Activated CD8-positive, alpha-beta T cell treated with anti-CD3 and anti-CD28 coated beads, Interleukin-2, amount 10 ng/mL, durations not matched to agents 7 days and 5 days (primary cell): ENCODE measurements at places on chromosomes 7 and 10. TPM values are rescaled to one million over a fixed set of nuclear protein-coding genes. Genes with fewer than 3 reads are reported as not detected.

Gene LIPK
- not detected for total RNA-seq

Gene WIPF3
- total RNA-seq = not detected

Gene ACTL6B
- not detected for total RNA-seq

Gene GPRIN2
- total RNA-seq = not detected

Gene GIMAP2
- total RNA-seq = 79.0 TPM

Gene GIMAP5
- 63.3 TPM for total RNA-seq

Gene CADPS2
- total RNA-seq = not detected

Gene LAMB4
- not detected for total RNA-seq

Gene ELFN1
- total RNA-seq = not detected

GRCh38 chr7:67343114-67343513 lies 346.5 kb downstream of the TYW1 start:
- DNase-seq = no peak

GRCh38 chr10:6796231-6796630 lies 216.2 kb upstream of the PRKCQ start:
- DNase-seq = no peak

DNA sequence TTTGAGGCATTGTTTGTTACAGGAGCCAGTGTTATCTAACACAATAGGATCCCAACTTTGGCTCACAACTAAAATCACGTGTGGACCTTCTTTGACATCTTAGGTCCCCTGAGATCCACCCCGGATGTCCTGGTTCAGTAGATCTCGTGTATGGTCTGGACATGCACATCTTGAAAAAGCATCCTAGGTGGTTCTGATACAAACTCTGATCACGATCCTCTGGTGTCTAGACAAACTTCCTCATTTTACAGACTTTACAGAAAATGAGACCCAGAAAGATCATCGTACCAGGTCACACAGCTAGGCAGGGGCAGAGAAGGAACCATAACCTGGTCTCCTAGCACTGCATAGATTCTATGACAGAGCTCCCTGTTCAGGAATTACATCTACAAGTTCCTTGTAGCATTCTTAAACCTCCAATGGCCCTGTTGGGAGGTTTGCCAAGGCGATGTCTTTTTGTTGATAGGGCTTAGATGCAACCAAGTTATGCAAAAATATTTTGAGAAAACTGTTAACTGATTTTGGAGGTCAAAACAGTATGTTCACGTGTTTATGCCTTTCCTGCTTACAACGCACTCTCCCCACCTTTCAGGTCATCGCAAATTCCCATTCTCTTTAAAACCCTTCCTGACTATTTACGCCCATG lies 30.8 kb upstream of the CHST15 start:
- no peak for DNase-seq

DNA sequence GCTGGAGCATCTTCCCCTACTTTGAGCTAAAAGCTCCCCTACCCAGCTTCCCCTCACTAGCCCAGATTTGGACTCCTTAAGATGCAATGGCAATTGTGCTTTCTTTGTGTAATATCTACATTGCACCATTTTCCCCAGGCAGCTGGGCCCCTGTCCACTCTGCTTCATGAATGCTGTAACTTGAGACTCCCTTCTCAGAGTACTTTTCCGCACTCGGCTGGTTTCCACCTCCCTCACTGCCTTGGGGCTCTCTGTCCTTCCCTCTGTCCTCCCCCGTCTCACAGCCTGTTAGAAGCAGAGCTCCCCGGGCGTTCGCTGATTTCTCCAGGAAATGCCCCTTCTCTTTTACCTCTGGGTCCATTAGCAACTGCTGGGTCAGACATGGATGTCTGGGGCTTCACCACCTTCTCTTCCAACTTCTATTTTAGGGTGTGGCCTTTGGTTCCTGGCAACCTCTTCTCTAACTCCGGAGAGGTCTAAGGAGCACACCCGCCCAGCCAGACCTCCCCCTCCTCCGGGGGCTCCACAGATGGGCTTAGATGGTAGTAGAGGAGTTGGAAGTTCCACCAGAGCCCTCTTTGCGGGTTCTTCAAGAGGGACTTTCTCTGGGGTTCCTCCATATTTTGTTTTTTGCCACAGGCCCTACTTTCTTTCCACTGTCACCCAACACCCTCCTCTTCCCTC lies 2.9 kb upstream of the TMEM72 start:
- no peak for DNase-seq

DNA sequence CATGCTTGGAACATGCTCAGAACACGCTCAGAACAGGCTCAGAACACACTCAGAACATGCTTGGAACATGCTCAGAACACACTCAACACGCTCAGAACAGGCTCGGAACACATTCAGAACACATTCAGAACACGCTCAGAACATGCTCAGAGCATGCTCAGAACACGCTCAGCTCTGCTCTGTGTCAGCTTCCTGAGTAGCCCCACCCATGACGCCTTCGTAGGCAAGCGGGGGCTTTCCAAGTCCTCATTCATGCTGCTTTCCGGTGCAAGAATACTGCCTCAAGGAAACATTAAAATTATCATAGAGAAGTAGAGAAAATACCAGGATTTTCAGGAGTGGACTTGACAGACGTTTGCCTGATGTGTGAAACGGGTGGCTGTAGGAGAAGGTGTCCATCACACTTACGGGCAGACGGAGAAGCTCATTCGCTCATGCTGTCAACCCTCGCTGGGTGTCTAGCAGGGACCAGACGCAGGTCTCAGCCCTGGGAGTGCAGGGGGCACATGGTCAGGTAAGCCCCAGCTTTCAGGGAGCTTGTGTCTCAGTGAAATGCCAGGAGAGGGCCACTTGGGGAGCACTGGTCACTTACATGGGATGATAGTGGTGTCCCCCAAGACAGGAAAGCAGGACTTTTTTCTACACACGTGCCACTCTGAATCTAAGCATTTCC lies 24.7 kb downstream of the EN2 start:
- DNase-seq = no peak

GRCh38 chr7:93509303-93509702 lies 65.2 kb downstream of the CALCR start:
- DNase-seq = no peak
